Tibial artery (tissue), 4 donors: ENCODE measurements at places on chromosomes 6 and 20.
A peak's percentile ranks its signal among the peaks of the same experiment; 100 is the strongest.

DNA sequence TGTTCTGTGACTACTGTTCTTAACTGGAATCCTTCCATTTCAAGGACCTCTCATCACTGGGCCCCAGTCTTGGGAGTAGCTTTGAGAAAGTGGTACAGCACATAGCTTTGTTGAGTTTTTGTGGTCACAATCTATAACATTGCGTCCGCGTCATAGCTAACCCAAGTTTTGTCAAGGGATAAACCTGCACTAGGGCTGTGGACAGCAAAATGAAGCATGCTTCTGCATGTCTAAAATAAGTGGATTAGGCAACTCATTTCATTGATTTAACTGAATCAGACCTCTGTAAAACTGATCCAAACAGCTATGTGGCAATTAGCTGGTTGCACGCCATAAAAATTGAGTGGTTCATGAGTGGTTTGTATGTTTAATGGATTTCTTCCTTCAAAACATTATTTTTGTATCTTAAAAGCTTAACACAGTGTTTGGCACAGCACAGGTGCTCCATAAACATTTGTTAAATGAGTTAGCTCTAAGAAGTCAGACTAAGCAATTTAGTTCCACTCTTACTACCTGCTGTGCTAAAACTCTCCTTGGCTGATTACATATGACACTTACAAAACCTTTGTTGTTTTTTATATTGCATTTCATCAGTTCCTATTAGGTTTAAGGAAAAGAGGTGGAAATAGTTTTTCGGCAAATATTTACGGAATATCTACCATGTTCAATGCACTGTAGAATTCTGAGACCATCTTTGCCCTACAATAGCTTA is 160.3 kb upstream of the ATXN1 start:
- no peak for DNase-seq
- no peaks in the 10 kb centered on the region for H3K27me3 ChIP-seq
- no peak overlapping the region for H3K27ac ChIP-seq
- H3K36me3 ChIP-seq = no peaks in the 10 kb centered on the region

DNA sequence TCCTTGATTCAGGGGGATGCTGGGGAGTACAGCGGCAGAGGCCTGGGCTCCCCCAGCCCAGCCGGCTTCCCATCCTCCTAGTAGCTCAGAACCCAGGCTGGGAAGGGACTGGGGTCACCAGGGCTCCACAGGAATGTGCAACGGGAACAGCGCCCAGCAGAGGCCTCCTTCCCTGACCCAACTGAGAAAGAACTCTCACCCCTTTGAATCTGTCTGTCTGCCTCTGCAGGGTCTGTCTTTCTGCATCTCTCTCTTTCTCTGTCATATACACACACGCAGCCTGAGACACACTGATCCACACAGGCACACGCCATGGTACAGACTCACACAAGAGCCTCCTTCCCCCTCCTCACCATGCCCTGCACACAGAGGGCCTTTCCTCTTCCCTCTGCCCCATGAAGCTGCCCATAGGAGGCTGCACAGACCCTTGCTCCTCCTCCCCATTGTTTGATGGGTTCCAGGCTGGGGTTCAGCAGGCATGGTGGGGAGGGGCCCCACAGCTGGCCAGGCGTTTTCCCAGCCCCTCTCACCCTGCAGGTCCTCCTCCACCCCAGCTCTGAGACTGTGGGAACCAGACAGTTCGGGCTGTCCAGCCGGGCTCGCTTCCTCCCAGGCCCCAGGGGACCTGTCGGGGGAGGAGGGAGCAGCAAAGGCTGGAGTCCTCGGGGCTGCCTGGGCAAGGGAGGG is 2.8 kb downstream of the FOXS1 start:
- no peaks in the 10 kb centered on the region for H3K36me3 ChIP-seq
- peaks cover 80% of the 10 kb centered on the region for H3K4me1 ChIP-seq
- H3K4me3 ChIP-seq = peak overlapping the region; percentile 62
- no peaks in the 10 kb centered on the region for H3K27me3 ChIP-seq
- DNase-seq = peak; percentile 88
- H3K27ac ChIP-seq = peak overlapping the region; percentile 89

DNA sequence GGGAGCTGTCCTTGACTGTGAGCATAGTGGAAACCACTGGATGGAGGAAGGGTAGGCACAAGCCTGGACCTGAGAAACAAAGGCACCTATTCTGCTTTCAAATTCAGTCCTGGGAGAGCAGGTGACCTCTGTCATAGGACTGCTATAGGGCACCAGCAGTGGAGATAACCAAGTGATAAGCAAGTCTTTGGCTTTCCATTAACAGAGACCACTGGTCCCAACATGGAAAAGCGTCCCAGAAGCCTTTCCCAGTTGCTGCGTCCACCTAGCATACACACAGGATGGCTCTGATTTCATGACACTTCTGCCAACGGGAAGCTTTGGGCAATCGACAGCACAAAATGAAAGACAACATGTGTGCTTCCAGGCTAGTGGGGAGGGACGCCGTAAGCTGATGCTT is 8.9 kb downstream of the SLC22A3 start:
- no peak overlapping the region for H3K4me3 ChIP-seq
- H3K36me3 ChIP-seq = no peaks in the 10 kb centered on the region
- DNase-seq = no peak
- peak overlapping the region; percentile 87 for H3K27ac ChIP-seq

- H3K4me1 ChIP-seq = peaks cover 32% of the 10 kb centered on the region
- peak within 1 kb of the TSS; percentile 82 for H3K4me3 ChIP-seq
- H3K27me3 ChIP-seq = no peaks in the 10 kb centered on the region
Measured at GRCh38 chr20:62302341-62303061, at the start of gene ADRM1. TSS of gene ADRM1 (plus strand) at chr20:62302997. CDS start at chr20:62303569, 572 bp downstream.

DNA sequence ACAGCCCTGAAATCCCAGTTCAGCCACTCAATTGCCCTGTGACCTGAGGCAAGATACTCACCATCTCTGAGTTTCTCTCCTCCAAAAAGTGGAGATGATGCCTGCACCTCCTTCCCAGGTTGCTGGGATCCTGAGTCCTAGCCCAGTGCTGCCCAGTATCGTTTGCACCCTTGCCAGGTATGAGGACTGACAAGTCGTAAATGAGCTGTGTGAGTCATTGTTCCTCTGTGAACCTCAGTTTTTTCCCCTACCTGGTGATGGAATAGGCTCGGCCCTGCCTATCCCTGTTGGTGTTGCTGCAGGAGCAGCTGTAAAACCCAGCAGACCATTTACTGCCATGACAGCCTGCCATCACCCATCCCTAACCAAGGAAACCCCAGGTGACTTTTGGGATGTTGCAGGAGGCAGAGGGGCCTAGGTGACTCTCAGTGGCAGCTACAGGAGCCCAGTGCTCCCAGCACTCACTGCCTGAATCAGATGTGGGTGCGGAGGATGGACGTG is 229.3 kb downstream of the SYNDIG1 start:
- H3K36me3 ChIP-seq = no peaks in the 10 kb centered on the region
- no peaks in the 10 kb centered on the region for H3K4me1 ChIP-seq
- no peak overlapping the region for H3K4me3 ChIP-seq
- peaks cover 3% of the 10 kb centered on the region for H3K27me3 ChIP-seq

GRCh38 chr6:49549691-49550491 is 577 bp upstream of the C6orf141 start:
- DNase-seq = no peak
- no peak overlapping the region for H3K27ac ChIP-seq
- peak overlapping the region; percentile 33 for H3K4me3 ChIP-seq
- H3K36me3 ChIP-seq = no peaks in the 10 kb centered on the region

GRCh38 chr20:60642541-60642940 is 609.5 kb upstream of the CDH4 start:
- H3K36me3 ChIP-seq = no peaks in the 10 kb centered on the region
- no peaks in the 10 kb centered on the region for H3K27me3 ChIP-seq
- H3K27ac ChIP-seq = no peak overlapping the region
- no peaks in the 10 kb centered on the region for H3K4me1 ChIP-seq
- DNase-seq = no peak

DNA sequence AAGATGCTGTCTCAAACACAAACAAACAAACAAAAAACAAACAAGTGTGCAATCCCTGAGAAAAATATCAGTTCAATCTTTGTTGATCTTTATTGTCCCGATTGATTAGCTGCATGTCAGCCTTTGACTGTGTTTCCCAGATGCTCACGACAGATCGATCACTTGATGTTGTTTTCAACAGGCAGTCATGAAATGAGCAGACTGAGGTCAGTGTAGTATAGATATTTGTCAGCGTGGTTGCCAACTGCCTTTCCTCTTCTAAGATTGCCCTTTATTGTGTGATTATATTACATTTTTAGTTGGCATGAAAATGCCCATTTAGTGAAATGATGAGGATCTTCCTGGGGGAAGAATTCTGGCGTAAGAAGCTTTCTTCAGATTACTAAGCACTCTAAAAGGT is 25.6 kb downstream of the UTRN start:
- peaks cover 32% of the 10 kb centered on the region for H3K4me1 ChIP-seq
- H3K36me3 ChIP-seq = peaks cover 17% of the 10 kb centered on the region
- H3K27ac ChIP-seq = no peak overlapping the region
- no peaks in the 10 kb centered on the region for H3K27me3 ChIP-seq

DNA sequence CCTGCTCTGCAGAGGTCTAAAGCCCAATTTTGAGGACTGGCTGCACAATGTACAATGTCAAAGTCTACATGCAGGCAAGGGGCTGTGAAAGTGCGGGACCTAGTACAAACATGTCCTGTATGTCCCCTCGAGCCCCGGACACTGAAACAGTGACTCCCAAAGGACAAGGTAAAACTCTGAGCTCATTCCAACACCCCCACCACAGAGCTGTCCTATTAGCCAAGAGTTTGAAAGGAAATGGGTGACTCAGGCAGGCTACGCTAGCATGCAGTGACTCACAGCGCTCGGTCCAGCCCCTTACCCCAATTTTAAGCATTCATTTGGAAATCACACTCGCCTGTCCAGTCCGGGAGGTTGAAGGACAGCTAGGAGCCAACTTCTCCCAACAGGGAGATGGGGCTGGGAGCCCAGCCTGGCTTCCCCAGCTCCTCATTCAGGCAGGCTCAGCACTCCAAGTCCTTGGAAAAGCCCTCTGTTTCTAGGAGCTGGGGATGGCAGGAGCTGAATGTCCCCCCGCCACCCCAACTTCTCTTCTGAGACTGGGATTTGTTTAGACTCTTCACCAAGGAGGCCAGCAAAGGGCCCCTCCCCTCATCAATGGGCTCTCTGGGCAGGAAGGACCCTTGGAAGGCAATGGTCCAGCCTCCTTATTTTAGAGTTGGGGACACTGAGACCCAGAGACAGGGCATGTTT is 3.9 kb downstream of the SDC4 start:
- DNase-seq = peak; percentile 91
- peak overlapping the region; percentile 84 for H3K4me3 ChIP-seq
- no peaks in the 10 kb centered on the region for H3K27me3 ChIP-seq
- peak overlapping the region; percentile 86 for H3K27ac ChIP-seq
- H3K4me1 ChIP-seq = peaks cover 86% of the 10 kb centered on the region
- H3K36me3 ChIP-seq = no peaks in the 10 kb centered on the region

GRCh38 chr6:82584194-82584695 is 220.6 kb downstream of the TPBG start:
- no peak overlapping the region for H3K4me3 ChIP-seq
- H3K4me1 ChIP-seq = no peaks in the 10 kb centered on the region

- DNase-seq = peak; percentile 21
- no peaks in the 10 kb centered on the region for H3K4me1 ChIP-seq
- no peaks in the 10 kb centered on the region for H3K36me3 ChIP-seq
- H3K27me3 ChIP-seq = no peaks in the 10 kb centered on the region
- no peak overlapping the region for H3K4me3 ChIP-seq
- H3K27ac ChIP-seq = peak overlapping the region; percentile 99
Measured at GRCh38 chr20:49579195-49579594, 11.3 kb upstream of the PTGIS start.

GRCh38 chr6:42505385-42505718 is 53.6 kb upstream of the TRERF1 start:
- H3K4me1 ChIP-seq = no peaks in the 10 kb centered on the region
- no peak overlapping the region for H3K4me3 ChIP-seq
- H3K36me3 ChIP-seq = no peaks in the 10 kb centered on the region
- no peak for DNase-seq
- no peak overlapping the region for H3K27ac ChIP-seq
- peaks cover 3% of the 10 kb centered on the region for H3K27me3 ChIP-seq

DNA sequence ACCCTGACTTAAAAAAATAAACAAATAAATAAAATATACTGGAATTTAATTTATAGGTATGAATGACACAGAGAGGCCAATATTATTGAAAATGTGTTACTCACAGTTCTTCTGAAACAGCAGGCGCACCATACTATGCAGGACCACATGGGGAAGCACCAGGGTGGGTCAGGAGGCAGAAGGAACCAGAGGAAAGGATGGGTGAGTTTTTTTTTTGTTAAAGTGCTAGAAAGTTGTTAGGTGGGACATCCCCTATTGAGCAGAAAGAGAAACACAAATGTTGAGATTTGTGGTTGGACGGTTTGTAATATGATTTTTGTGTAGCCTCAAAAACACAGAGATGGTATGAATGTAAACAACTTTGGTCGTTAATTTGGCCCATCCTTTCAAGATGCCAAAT is 26.0 kb downstream of the PTPRA start:
- no peaks in the 10 kb centered on the region for H3K36me3 ChIP-seq
- no peak overlapping the region for H3K4me3 ChIP-seq
- DNase-seq = no peak
- no peaks in the 10 kb centered on the region for H3K27me3 ChIP-seq
- no peaks in the 10 kb centered on the region for H3K4me1 ChIP-seq

DNA sequence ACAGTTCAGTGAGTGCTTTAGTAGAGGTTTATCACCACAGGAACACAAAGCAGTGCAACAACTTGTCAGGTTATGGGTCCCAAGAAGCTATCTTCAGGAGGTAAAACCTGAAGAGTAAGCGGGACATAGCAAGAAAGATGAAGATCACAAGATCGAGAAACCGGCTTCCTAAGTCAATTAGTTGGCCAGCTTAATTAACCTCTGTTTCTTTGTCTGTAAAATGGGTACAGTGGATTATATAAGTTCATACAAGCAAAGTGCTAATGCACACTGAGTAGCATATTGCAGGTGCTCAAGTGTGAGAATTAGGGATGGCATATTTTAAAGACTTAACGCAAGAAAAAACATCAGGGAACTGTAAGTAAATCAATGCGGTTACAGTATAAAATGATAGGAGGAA is 12.5 kb downstream of the FBXO30 start:
- H3K27ac ChIP-seq = no peak overlapping the region
- H3K4me1 ChIP-seq = no peaks in the 10 kb centered on the region
- no peak for DNase-seq
- H3K27me3 ChIP-seq = no peaks in the 10 kb centered on the region

GRCh38 chr20:61856626-61857413 is 208.9 kb downstream of the TAF4 start:
- H3K27ac ChIP-seq = no peak overlapping the region
- H3K36me3 ChIP-seq = no peaks in the 10 kb centered on the region
- DNase-seq = no peak
- no peak overlapping the region for H3K4me3 ChIP-seq
